Fibroblast of pulmonary artery (primary cell): ENCODE measurements at places on chromosomes 16 and 17.
A peak's percentile ranks its signal among the peaks of the same experiment; 100 is the strongest.

GRCh38 chr17:61353615-61354014 lies 46.0 kb upstream of the TBX2 start:
- DNase-seq, result no peak

DNA sequence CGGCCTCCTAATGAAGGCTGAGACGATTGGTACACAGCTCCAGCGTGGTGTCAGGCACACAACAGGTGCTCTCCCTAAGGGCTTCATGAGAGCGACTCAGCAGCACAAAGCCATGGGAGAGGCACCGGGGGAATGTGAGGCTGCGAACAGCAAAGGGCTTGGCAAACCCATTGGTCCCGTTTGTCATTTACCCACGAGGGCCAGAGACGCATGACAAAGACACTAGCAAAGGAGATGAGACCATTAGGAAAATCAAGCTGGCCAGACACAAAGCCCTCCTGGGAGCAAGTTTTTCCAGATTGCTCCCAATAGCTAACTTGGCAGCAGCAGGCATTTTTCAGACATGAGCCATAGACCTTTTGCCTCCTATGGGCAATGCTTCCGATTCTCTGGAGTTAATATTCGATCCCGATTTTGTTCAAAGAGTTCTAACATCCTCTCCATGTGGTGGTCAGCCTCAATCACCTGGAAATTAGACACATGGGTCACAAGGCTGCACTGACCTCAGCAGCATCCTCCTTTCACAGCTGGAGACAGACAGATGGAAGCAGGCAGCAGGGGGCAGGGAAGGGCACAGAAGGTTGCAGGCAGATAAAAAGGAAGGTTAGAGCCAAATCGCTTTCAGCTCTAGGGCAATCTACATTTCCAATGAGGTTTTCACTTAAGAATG lies 38.2 kb downstream of the TK2 start:
- DNase-seq, result peak; percentile 74

GRCh38 chr17:50620237-50620636 lies 14.4 kb upstream of the ABCC3 start:
- DNase-seq, result no peak

- peak; percentile 84 for DNase-seq
These were observed 20.9 kb downstream of the TNS4 start for GRCh38 chr17:40480501-40481003.

GRCh38 chr16:58948244-58948643 lies 214.1 kb upstream of the GOT2 start:
- no peak for DNase-seq

GRCh38 chr17:8384801-8385378 lies 1.9 kb upstream of the RPL26 start:
- DNase-seq, result peak; percentile 84

DNA sequence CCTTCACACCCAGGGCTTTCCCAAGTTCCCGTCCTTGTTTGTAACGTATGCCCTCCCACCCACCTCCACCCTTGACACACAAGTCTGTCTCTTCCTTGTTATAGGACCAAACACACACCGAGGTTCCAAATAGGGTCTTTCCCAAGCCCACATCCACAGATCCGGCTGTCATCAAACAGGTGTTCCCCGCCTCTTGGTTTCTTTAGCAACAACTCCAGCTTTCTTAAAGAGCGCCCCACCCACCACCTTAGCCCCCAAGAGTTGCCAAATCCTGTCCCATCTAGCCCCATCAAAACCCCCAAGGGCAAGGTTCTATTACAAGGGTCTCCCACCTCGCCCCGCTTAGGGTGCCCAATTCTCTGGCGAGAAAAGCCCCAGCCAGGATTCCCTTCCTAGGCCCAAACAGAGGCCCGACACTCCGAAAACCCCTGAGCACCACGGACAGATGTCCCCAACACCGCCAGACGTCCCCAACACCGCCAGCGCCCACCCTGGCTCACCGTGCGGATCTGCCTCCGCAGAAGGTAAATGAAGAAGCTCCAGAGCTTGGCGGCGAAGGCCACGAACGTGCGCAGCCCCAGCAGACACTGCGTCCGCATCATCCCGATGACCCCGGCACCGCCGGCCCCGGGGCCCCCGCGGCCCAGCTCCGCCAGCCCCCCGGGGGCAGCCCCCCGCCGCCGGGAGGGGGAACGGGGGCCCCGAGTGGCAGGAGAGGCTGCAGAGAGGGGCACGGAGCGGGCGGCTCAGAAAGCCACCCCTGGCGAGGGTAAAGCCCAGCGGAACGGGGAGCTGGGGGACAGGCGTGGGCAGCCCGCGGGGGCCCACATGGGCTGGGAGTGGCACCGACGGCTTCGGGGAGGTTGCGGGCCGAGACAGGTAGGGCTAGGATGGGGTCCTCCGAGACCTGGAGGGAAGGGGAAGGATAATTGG lies 573 bp downstream of the CTDNEP1 start:
- DNase-seq, result peak; percentile 25

- DNase-seq, result peak; percentile 78
These were observed 25.9 kb downstream of the AP2B1 start for GRCh38 chr17:35612924-35613521.

DNA sequence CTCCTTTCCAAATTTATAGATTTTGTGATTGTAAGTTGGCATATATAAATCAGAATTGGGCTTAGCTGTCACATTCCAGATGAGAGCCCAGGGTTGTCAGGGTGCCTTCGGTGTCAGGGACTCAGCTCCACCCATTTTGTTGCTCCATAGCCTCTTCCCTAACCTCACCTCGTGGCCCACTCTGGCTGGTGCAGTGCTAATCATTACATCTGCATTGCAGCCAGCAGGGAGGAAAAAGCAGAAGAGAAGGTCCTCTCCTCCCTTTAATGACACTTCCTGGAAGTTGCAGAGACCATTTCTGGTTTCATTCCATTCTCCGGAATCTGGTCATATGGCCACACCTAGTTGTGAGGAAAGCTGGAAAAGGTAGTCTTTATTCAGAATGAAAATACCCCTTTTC lies 113.3 kb downstream of the CCT6B start:
- DNase-seq, result no peak

GRCh38 chr16:10120953-10121352 lies 61.3 kb downstream of the GRIN2A start:
- no peak for DNase-seq

- no peak for DNase-seq
These were observed 582.3 kb downstream of the WWOX start for GRCh38 chr16:78681743-78682142.

GRCh38 chr16:4218202-4218601 lies 23.7 kb downstream of the SRL start:
- no peak for DNase-seq

DNA sequence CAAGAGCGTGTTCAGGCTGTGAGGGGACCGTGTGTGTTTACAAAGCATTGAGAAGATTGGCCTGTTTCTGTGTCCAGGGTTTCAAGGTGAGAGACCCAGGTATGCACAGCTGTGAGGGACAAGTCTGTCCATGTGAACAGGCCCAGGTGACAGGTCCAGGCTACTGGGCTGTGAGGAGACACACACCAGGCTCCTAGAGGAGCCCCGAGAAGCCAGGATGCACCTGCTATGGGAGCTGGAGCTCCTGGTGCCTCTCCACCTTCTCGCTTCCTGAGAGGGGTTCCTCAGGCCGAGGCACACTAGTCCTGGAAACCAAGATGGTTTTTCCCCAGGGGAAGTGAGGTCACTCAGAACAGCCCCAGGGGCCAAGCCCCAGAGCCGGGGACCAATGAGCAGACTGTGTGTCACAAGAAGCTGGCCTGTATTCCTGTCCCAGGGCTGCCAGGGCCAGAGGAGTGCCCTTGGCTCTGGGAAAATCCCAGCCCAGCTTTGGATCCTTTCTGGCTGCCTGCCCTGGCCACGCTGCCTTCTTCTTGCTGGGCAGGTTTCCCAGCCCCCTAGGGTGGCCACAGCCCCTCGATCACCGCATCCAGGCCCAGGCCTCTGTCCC lies 153.4 kb upstream of the PLCG2 start:
- DNase-seq, result peak; percentile 49

- DNase-seq, result no peak
These were observed 34.7 kb downstream of the ANKRD11 start for GRCh38 chr16:89455692-89456091.

- DNase-seq, result no peak
These were observed 137.6 kb downstream of the RBFOX3 start for GRCh38 chr17:79473111-79473875.

- no peak for DNase-seq
These were observed 54.3 kb downstream of the TIMM22 start for GRCh38 chr17:1050996-1051925.

DNA sequence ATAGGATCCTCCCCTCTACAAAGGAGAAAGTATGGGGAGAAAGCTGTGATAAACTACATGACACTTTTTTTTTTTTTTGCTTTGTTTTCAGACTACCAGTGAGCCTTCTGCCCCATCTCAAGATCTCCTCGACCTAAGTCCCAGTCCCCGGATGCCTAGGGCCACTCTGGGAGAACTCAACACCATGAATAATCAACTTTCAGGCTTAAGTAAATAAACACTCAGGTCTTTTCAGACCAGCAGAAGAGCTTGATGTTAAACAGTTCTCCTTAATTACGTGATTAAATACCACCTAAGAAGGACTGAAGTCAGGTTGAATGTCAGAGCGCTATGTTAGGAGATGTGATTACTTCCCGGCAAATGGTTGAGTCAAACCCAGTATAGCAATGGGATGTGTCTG lies 31.4 kb downstream of the COX11 start:
- no peak for DNase-seq

- no peak for DNase-seq
These were observed 10.7 kb downstream of the EPOP start for GRCh38 chr17:38663964-38664644.

DNA sequence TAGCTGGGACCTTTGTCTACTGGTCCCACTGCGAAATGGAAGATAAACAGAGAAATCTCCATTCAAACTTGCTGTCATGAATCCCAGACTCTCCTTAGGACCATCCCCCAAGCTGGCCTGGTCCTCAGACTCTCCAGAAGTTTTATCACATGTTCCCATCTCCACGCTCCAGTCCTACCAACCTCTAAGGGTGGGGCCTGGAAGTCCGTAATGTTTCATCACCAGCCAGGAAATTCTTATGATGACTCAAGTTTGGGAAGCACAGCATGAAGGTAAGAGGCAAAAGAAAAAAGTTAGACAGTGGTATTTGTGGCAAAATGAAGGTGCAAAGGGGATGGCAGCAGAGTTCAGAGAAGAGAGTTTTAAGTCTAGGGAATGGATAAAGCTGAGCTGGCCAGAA lies 52.7 kb downstream of the ZNF18 start:
- DNase-seq, result peak; percentile 12

GRCh38 chr17:65503557-65503956 lies 57.9 kb downstream of the AXIN2 start:
- no peak for DNase-seq

- DNase-seq, result peak; percentile 86
These were observed 20.3 kb upstream of the NFATC3 start for GRCh38 chr16:68064791-68065365.

DNA sequence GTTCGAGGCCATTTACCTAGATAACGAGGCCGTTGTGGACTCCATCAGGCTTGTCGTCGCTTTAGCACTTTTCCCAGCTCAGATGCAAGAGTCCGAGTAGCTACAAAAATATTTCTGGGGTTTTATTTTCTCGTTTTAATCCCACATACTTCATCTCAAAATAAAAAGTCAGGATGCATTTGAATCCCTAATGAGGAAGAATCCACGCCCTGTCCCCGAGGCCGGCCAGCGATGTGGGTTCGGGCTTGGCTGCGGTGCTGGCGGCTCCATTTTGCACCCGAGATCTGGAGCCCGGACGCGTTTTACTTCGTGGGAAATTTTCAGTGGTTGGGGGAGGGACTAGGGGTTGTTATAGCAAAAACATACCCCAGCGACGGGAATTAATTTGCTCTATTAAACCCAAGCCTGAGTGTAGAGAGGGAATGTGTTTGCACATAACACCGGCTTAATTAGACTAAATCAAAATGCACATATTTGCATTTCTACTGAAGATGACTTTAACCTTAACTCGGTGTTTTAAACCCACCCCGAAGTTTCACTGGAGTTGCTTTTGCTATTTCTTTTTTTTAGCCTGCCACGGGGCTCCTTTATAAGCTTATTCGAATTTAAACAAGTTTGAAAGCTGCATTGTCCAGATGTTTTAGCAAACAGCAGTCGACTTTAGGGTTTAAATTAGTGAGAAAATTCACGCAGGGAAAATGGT lies 4.8 kb downstream of the IRX5 start:
- DNase-seq, result no peak

DNA sequence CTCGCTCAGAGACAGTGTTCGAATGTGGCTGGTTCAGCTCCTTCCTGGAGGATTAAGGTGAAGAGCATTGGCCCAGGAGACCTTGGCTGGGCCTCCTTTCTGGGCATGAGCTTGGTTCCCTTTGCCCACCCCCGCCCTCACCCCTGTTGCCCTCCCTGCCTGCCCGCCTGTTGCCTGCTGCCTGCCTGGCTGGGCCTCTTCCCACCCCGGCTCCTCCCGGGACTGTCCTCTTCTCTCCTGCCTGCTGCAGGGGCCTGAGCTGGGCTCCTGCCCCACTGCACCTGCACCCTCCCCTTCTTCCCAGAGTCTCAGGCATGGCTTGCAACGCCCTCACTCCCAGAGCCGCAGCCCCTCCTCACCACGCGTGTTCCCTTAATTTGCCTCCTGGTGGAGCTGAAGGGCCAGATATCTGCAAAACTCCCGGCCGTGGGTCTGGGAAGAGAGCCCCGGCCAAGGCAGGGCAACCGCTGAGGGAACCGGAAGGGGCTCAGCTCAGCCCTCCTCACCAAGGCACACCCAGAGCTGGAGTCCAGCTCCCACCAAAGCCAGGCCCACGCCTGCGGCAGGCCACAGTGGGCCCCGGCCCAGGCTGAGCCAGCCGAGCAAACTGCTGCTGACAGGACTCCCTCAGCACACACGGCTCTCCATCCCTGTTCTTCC lies 31.2 kb downstream of the MNT start:
- peak; percentile 31 for DNase-seq

- no peak for DNase-seq
These were observed 43.2 kb downstream of the SREBF1 start for GRCh38 chr17:17793378-17794214.

- DNase-seq, result no peak
These were observed 14.5 kb downstream of the IL34 start for GRCh38 chr16:70660672-70661350.

DNA sequence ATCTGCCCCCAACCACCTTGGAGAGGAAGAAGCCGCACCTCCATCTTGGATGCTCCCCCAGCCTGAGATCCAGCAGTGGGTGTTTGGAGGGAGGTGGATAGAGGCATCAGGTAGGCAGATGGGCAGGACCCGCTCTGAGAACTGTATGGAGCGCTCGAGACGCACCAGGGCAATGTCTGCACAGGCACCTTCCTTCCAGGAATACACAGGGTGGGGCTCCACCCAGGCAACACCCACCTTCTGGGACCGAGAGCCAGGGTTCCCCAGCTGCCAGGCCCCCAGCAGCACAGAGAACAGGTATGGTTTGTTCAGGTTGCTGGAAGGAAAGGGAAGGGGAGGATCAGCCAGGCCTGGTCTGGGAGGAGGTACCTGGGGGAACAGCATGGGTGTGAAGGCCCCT lies 2.4 kb downstream of the PRSS22 start:
- DNase-seq, result no peak

DNA sequence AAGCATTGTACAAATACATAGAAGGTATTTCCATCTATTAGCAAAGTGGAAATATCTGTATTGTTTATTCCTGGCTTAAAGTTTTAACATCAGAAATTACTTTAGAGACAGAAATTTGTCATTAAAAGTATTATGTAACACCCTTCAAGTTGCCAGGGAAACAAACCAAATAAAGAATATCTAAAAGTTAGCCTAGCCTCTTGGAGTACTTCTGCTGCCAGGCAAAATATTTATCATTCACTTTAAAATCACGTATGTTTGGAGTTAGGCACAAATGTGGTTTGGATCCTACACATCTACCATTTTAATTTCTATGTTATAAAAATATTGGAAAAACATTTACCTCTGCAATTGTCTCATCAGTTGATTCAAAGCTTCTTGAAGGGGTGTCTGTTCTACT lies 14.7 kb downstream of the BRD7 start:
- no peak for DNase-seq
